NCI-H146 (cell line): ENCODE measurements at places on chromosomes 5 and 9.

GRCh38 chr5:52844885-52845284, 57.2 kb downstream of the ITGA1 start:
- no peak for DNase-seq

DNA sequence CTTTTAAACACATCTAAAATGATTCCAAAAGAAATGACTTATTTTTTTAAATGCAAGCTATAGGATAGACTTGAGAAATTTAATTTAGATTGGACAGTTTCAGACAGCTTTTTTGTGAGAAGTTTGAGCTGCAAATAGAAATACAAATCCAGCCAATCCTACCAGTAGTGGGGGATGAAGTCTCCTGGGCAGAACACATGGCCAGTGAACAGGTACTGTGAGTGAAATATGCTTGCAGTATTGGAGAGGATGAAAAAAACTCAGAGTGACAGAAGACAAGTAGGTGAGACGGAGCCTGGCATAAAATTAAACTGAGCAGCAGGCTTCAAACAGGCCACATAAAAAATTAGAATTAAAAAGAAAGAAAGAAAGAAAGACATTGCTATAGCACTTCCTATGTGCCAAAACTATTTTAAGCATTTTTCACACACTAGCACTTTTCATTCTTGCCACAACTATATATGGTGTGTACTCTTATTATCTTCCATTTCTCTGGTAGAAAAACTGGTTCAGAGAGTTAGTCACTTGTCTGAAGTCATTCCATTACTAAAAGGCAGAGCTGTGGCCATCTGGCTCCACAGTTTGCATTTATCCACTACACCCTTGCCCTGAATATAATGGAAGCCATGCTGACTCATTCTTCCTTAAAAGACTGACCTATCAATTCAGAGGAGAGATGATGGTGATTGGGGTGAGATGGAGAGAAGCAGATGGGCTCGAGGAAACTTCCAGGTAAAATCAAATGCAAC, 310.2 kb upstream of the CTNND2 start:
- DNase-seq: no peak

DNA sequence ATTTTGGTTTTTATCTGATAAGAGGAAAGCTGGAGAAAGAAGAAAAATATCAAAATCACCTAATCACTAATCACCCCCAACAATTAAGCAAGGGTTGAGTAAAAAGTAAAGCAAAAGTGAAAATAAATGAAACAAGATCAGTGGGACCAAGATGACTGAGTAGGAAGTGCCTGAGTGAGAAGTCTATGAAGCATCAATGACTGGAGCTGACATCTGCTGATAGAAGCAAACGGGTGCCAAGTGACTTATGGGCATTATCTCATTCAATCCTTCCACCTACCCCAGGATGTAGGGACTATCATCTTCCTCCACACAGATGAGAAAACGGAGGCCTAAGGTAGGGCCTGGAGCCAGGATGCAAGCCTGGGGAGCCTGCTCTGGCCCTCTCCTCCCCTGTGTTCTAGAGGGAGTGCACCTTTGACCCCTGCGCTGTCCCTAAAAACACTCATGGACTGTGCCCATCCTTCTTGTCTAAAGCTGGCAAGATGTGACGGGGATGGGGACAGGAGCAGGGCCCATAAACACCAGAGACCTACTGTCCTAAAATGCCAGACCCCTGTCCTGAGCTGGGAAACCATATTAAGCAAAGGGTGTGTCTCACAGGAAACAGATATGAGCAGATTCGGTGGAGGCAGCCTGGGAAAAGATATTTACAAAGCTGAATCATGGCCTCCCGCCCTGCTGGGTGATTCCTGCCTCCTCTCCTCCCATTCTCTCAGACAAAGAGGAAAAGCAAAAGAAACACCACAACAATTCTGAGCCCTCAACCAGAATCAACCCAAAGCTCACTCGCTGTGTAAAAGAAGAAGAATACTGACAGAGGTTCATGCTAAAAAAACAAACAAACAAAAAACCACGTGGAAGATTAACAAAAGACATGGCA, 116.0 kb downstream of the AUH start:
- DNase-seq: peak; percentile 31

GRCh38 chr5:87121304-87122150, 146.2 kb upstream of the RASA1 start:
- DNase-seq: no peak

DNA sequence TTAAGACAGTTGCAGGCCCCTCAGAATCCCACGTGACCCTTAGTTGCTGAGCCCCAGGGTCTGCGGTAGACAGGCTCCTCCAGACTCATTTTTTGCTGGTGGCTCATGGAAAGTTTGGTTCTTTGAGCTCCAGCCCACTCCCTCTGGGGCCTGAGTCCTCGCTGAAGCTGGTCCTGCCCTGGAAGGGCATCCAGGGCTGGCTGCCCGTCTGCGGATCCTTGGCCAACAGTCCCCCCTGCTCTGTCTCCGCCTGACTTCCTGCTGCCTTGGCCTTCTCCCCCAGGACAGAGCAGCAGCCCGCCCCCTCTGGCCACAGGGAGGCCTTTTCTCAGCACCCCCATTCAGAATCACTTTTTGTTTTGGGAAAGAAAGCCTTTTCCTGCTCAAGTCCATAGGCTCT, 24.4 kb downstream of the SLC6A7 start:
- DNase-seq: no peak

GRCh38 chr5:127492854-127493738, 24.3 kb upstream of the PRRC1 start:
- peak; percentile 9 for DNase-seq
